ENCODE measurements at places on chromosomes 1 and 21.

DNA sequence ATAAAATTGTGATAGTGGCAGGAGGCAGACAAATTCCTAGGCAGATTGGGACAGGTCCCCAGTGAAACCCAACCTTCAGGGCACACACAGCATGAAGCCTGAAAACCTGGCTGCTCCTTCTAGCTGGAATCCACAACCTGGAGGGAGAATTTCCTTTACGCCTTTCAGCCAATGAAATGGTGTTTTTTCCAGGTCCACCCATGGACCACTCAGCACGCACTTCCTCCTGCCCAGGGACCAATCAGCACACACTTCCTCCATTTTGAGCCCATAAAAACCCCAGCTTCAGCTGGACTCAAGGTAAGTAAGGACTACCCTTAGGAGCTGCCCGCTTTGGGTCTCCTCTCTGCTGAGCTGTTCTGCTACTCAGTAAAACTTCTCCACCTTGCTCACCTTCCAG, 120.1 kb downstream of the AKT3 start:
- no peak for DNase-seq

DNA sequence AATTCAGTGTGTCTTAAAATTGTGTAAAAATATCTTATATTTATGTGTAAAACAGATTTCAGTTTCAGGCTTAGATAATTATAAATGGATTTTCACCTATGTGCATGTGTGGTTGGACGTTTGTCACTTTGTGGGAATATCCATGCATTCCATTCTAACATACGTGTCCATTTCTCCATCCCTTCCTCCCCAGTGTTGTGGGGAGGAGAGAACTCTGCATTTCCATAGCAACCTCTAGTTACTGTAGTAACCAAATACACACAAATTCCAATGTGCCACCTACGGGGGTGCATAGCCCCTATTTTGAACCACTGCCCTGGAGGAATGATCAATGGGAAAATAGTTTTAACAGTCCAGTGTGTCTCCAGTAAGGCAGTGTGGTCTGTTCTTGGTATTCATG, 79.0 kb downstream of the RASAL2 start:
- no peak for DNase-seq

DNA sequence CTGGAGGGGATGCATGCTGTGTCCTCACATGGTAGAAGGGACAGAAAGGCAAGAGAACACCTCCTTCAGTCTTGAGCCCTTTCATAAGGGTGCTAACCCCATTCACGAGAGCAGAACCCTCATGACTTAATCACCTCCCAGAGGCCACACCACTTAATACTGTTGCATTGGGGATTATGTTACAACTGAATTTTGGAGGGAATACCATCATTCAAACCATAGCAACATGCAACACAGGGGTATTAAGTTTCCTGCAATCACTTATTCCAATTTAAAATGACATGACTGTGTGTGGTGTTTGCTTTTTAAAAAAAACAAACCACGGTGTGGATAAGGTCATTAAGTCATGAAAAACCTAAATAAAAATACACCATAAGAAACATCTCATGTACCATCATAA, 3.1 kb upstream of the LIN9 start:
- no peak for DNase-seq

GRCh38 chr1:46453449-46453848, 36.2 kb upstream of the DMBX1 start:
- no peak for DNase-seq

- no peak for DNase-seq
Observed at GRCh38 chr1:228044961-228045360, 37.5 kb upstream of the ARF1 start.

DNA sequence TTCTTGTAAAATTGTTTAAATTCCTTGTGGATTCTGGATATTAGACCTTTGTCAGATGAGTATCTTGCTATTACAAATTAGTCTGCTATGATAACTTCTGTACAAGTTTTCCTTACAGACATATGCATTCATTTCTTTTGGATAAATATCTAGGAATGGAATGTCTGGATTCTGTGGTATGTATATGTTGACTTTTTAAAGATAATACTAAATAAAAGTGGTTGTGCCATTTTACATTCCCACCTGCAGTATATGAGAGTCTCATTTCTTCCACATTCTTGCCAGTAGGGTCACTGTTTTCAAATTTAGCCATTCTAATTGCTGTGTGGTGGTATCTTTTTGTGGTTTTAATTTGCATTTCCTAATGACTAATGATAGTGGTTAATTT, 53.9 kb downstream of the SYDE2 start:
- no peak for DNase-seq

DNA sequence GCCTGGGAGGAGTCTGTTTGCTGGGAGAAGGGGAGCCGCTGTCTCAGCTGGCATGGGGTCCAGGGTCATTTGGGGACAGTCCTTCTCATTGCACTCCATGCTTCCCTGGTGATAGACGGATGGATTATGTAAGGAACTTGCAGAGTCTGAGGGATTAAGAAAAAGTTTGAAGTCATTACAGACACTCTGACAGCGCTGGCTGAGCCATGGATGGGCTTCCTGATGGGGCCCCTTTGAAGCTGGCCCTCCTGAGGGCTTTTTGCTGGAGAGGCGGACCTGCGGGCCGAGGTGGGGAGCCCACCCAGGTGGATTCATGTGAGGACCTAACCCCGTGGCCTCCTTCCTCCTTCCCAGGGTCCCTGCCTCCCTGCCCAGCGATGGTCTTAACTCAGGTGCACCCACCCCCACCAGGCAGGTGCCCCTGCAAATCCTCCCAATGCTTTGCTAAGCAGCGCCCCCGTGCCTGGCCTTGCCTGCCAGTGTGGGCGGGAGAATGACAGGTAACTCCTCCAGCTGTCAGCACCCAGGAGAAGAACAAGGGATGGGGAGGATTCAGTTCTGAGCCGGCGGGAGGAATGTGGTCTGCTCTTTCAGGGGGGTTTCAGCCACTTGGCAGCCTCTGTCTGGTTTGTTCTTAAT, 24.2 kb upstream of the C1orf174 start:
- no peak for DNase-seq

DNA sequence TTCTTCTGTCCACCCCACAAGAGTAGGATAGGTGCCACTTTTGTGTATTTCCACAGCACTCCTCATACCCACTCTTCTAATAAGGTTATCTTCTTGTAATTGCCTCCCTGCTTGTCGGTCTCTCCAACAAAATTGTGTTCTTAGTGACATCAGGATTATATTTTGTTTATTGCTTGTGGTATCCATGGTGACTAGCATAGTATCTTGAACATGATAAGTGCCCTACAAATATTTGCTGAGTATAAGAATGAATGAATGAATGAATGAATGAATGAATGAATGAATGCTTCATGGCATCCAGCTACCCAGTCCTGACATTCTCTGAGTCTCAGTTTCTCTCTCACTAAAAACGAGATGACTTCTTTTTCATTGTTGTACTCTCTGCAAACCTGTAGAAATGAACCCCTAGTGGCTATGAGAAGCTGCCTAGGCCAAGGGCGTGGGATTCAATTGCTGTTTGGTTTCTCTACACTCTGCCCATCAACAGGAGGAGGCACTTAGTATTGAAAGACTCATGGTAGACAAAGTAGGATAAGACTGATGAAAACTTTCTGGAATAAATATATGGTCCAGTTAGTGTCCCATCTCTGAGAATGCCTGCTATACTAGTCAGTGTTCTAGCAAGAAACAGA, 121.0 kb downstream of the TMEM53 start:
- no peak for DNase-seq

- DNase-seq = no peak
Observed at GRCh38 chr1:213988507-213989001, 781 bp downstream of the PROX1 start.

GRCh38 chr1:186984959-186985358, 156.2 kb downstream of the PLA2G4A start:
- no peak for DNase-seq

DNA sequence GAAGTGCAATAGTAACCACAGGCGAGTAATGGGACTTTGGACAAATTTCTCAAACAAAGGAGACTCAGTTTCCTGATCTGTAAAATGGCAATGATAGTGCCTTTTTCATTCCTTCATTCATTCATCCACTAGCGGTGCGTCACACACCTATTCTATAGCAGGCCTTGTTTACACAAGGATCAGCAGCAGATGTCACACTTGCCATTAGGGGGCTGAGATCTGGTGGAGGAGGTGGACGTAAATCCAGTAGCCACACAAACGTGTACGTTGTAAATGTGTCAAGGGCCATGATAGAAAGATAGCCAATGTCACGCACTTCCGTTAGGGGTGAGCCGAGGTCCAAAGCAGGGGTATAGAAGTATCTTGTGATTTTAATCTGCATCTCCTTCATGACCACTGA, 34.2 kb downstream of the SERINC2 start:
- DNase-seq = no peak

- no peak for DNase-seq
Observed at GRCh38 chr1:62876535-62876934, 92.6 kb downstream of the ATG4C start.

- no peak for DNase-seq
Observed at GRCh38 chr1:8721679-8722324, 95.6 kb downstream of the RERE start.

GRCh38 chr1:207835958-207836357, 75.0 kb downstream of the CD34 start:
- no peak for DNase-seq

DNA sequence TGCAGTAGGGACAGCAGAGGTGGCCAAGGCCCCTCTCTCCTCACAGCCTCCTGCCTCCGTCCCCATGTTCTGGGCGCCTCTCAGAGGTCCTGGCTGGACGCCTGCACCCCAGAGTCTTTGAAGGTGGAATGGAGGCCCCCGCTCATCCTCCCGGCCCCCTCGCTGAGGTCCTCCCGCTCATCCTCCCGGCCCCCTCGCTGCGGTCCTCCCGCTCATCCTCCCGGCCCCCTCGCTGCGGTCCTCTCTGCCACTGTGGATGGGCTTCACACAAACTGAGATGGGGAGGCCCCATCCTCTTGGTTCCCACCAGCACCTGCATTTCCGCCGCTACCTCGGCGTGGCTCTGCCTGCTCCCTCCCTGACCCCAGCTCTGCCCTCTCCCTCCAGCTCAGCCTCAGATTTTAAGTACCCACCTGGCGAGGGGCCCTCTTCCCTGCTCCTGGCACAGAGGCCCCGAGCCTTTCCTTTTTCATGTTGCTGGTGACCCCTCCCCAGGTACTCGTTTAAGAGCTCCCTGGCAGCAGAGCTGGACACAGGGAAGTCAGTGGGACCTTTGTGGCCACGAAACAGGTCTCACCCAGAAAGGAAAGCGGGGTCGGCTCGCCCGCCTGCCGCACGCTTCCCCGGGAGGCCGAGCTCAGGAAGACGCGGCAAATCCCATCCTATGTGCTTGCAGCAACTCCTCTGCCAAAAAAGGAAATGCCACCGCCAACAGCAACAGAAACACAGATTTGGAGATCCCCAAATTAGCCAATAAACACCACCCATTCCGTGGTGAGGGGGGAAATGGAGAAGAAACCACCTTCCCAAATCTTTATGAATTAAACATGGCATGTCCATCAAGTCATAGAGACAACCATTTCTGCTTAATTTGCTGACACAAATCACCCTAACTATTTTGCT, 143.7 kb downstream of the PRDM16 start:
- DNase-seq = no peak

DNA sequence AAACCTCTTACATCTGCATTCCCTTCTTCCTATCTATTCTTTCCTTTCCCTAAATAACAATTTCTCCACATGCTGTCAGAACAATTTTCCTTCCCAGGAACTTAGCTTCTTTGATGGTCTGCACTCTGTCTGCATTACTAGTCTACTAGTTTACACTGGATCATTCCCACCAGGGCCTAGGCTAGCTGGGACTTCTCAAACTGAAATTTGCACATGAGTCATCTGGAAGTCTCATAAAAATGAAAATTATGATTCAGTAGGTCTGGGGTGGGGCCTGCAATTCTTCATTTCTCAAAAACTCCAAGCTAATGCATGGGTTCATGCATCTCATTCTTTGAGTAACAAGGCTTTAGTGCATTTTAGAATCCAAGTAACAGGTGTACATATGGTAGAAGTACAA, 74.2 kb downstream of the GABPA start:
- DNase-seq = no peak

DNA sequence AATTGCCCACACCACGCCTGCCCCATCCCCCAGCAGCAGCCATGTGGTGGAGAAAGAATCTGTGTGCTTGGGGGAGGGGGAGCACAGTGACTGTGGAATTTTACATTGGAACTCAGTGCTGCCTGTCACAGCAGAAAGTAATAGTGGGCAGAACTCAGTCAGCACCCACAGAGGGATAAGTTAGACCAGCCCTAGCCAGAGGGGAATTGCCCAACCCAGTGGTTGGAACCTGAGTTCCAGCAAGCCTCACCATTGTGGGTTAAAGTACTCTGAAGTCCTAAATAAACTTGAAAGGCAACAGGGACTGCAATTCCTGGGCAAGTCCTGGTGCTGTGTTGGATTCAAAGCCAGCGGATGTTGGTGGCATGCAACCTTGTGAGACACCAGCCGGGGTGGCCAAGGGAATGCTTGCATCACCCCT, 88.8 kb downstream of the MRPL39 start:
- DNase-seq = no peak

Measured in stimulated activated CD4-positive, alpha-beta T cell treated with anti-CD3 and anti-CD28 coated beads, Interleukin-4, amount 100 ng/mL, for 4 hours (primary cell).